NCI-H146 (cell line): ENCODE measurements at places on chromosomes 3 and 15.

DNA sequence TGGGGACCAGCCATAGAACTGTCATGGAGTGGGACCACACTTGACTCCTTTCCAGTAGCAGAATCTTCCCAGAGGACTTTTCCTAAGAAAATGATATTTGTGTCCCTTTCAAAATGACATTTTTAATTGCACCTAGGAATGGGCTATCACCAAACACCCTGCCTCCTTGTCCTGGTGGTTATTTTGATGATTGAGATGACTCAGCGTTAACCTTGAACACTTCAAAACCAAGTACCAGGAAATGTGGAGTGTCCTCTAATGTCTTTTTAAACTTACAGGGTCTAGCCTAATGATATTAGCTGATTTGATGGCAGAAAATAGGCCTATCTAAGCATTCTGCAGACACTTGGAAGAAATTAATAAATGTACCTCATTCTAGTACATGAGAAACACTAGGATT, 90.7 kb downstream of the HHLA2 start:
- no peak for DNase-seq

GRCh38 chr3:17672506-17672905, 69.9 kb downstream of the TBC1D5 start:
- DNase-seq, result no peak

DNA sequence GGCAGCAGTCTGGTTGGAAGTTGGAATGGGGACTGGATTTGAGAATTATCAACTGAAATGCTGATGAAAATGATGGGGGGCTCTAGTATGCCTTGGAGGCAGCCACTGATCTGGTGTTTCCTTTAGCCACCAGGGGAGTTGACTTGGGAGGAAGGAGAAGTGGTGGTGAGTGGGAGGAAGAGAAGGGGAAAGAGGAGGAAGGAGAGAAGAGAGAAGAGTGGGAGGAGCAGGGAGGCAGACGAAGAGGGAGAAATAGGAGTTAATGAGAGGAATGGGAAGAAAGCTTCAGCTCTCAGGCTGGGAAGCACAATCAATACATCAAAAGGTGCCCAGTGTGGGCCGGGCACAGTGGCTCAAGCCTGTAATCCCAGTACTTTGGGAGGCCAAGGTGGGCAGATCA, 23.3 kb upstream of the HCN4 start:
- no peak for DNase-seq

DNA sequence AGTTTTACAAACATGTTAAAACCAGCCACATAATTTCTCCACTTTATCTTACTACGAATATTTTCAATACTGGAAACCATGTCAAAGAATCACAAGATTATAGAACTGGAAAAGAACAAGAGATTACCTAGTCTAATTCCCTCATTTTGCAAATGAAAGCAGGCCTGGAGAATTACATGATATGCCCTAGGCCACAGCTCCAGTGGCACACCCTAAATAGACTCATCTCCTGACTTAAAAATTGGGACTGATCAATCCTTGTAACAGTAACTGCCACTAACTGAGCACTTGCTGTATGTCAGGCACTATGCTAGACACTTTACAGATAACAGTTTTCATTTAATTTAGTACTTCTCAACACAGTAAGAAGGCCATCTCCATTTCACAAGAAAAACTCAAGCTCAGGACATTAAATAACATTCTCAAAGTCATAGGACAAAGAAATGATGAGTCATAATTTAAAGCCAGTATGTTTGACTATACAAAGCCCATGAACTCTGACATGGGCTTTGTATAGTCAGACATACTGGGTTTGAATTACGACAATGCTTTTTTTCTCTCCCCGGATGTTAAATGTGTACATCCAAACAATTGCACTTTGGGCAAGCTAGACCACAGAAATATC, 9.4 kb downstream of the IGSF11 start:
- DNase-seq, result no peak

- no peak for DNase-seq
Observed at GRCh38 chr3:65568497-65568896, 470.2 kb downstream of the MAGI1 start.

- DNase-seq, result no peak
Observed at GRCh38 chr3:152084441-152085158, 184.1 kb upstream of the MBNL1 start.

- no peak for DNase-seq
Observed at GRCh38 chr15:48361685-48362084, 30.5 kb downstream of the DUT start.
